ENCODE measurements at places on chromosomes 16 and 17.

- DNase-seq = peak; percentile 96
Measured at GRCh38 chr16:30417529-30418349, 10.3 kb downstream of the ZNF771 start.

- no peak for DNase-seq
Measured at GRCh38 chr17:77565166-77565565, 393.3 kb upstream of the TNRC6C start.

DNA sequence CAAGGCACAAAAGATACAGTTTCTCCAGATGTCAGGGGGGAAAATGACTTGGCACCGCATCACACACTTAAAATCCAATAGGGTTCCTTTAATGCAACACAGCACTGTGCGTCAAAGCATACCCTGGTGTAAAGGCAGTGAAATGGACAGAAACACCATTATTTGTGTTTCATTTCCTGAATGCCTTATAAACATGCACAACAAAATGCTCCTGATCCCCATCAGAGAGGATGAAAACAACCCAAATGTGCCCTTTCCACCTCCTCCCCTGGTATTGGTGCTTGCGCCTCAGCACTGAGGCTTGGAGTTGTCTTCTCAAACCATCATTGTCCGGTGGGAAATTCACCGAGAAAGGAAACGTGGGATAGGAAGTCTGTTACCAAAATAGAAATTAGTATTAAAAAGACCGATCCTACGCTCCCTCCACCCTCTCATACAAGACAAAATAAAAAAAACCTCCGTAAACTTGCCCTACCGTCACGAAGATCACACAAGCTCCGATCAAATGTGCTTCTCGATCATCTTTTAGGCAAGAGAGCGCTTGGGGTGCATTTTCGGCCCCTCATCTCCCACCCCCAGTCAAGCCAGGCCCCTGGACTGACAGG lies 722 bp downstream of the CDC27 start:
- peak; percentile 66 for DNase-seq

- DNase-seq = peak; percentile 90
Measured at GRCh38 chr17:41695954-41696757, 7.5 kb downstream of the EIF1 start.

DNA sequence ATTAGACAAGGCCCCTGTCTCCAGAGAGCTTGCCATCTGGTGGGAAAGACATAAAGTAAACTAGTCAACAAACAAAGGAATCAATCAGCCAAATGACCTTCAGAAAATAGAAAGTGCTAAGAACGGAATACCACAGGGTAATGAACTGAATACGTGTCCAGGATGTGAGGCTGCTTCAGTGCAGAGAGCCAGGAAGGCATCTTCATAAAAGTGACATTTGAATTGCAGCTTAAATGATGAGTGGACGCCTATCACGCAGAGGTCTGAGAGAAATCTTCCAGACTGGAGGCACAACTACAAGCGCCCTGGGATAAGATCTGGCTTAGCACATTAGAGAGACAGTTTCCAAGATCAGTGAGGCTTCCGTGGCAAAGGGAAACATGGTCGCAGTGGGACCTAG lies 574.1 kb upstream of the CDH8 start:
- DNase-seq = no peak

GRCh38 chr17:38458521-38458920 lies 30.3 kb downstream of the ARHGAP23 start:
- no peak for DNase-seq

DNA sequence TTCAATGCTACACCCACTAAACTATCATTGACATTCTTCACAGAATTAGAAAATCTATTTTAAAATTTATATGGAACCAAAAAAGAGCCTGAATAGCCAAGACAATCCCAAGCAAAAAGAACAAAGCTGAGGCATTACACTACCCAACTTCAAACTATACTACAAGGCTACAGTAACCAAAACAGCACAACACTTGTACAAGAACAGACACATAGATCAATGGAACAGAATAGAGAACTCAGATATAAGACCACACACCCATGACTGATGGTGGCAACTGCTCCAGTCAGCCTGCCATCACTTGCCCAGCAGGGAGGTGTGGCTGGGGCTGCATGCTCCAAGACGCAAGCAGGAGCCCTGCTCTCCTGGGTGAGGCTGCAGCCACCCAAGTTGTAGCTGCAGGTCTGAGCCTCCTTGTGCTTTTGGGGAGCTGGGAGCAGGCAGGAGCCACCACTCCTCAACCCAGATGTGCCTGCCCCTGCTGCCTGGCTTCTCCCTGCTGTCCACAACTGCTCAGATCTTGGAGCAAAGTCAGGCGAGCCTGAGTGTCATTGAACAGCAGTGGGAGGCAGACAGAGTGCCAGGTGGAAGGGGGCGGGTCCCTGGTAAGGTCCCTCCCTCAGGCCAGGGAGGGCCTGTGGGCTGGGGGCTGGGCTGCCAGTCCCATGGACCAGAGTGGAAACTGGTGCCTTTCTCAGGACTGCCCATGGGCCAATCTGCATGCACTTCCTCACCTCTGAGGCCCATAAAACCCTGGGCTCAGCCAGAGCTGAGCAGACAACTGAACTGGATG lies 24.7 kb downstream of the SSH2 start:
- DNase-seq = no peak

Measured in choroid plexus epithelial cell (primary cell).